Stimulated activated CD4-positive, alpha-beta T cell treated with anti-CD3 and anti-CD28 coated beads, Interleukin-1b, Interleukin-23, amount 100 ng/mL, for 1 hour (primary cell): ENCODE measurements at places on chromosomes 3 and 15.

- DNase-seq, result no peak
These were observed 32.2 kb downstream of the MCTP2 start for GRCh38 chr15:94263341-94264273.

- no peak for DNase-seq
These were observed 60.9 kb downstream of the ASB7 start for GRCh38 chr15:100663086-100663914.

DNA sequence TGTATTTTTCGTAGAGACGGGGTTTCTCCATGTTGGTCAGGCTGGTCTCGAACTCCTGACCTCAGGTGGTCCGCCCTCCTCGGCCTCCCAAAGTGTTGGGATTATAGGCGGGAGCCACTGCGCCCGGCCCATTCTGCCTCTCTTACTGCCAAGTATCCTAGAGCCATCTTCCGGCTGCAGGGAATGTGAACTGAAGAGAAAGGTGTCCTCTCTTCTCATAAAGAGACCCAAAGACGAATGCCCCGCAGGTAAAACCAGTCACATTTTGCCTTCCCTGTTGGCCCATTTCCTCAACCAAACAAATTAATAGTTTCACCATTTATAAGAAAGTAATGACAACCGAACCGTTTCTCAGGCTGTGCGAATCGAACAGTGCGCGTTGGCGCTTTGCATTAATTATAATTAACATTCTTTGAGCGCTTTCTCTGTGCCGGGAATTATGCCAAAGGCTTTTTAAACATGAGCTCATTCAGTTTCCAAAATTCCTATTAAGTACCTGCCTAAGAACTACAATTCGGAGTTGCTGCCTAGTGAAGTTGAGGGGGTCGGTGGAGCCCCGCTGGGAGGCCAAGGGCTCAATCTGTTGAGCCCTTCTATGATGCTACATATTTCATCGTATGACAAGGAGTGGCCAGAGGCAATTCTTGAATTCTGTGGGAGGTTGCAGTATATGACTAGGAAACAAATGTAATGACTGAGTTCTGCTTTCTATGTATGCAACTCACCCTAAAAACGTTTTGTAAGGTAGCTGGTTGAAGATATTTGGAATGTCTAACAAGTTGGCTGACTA is 819 bp upstream of the RPL24 start:
- no peak for DNase-seq

DNA sequence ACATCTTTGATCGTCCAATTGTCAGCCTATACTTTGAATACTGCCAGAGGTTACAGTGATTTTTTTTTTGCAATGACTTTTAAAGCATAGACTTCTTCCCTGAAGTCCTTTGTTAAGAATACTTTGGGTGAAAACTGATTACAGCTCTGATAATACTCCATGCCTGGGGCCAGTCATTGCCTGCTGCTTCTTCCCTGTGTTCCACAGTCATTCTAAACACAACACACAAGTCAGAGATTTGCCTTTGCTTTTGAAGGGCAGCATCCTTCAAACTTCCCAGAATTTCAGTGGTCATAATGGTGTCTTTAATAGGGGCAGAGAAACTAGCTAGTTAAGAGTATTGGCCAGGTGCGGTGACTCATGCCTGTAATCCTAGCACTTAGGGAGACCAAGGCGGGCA is 153.7 kb upstream of the PLAAT1 start:
- no peak for DNase-seq

DNA sequence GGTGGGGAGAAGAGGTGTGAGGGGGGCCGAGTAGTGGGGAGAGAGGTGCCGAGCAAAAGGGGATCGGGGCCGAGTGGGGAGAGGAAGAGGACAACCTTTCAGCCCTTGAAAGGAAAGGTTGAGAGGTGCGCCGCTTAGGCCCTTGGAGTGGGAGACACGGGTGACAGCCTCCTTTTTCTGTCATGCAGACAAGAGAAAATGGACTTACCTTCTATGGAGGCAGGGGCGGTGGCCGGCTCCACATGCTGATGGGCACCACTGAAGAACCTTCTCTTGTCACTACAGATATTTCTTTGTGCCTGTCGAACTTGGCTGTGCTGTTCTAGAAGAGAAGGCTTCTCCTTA is 421 bp downstream of the KLHL18 start:
- no peak for DNase-seq

DNA sequence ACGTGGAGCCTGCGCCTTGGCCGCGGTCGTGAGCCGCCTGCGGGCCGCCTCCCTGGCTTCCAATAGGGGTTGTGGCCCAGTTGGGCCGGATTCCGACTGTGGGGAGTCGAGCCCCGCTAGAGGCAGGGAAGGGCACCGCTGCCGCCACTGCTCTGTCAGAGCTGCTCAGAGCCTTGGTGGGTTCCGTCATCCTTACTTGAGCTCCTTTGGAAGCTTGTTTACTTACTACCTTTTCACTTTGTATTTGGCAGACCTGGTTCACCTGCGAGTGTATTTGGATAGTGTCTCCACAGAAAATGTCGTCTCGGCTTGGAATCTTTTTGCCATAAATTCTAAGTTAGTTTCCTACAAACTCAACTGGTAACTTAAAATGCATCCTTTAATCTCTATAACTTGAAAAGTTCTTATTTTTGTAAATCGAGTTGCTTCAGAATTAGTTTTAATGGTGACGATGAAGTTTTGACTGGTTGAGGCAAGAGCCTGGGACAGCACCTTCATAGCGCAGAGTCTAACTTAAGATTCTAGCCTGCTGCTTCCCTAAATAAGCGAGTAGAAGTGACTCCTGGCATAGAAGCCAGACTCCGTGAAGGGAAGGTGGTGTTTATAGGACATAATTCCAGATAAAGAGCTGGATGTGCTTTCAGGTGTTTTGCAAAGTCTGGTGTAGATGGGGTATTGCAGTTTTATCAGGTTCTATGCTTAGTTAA is 800 bp downstream of the DAG1 start:
- DNase-seq, result no peak

GRCh38 chr3:78116874-78117273 is 1077.0 kb downstream of the ROBO2 start:
- no peak for DNase-seq

GRCh38 chr15:48596415-48596814 is 49.1 kb downstream of the FBN1 start:
- DNase-seq, result no peak

- DNase-seq, result no peak
These were observed 185.2 kb downstream of the ANXA2 start for GRCh38 chr15:60212536-60212935.

DNA sequence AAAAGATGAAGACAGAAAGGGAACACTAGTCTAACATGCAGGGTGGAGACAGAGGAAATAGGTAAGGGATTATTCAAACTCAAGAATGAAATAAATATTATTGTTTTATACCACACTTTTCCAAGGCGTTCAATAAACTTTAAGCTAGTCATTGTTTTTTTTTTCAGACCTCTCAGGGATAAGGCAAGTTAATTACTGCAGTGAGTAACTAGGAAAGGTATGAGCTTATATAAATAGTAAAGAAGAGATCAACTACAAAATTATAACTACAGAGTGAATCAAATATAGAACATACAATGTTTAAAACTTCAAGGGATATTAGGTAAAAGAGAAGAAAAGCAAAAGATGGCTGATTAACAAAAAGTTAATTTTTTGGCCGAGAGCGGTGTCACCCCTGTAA is 31.5 kb upstream of the XXYLT1 start:
- DNase-seq, result no peak

DNA sequence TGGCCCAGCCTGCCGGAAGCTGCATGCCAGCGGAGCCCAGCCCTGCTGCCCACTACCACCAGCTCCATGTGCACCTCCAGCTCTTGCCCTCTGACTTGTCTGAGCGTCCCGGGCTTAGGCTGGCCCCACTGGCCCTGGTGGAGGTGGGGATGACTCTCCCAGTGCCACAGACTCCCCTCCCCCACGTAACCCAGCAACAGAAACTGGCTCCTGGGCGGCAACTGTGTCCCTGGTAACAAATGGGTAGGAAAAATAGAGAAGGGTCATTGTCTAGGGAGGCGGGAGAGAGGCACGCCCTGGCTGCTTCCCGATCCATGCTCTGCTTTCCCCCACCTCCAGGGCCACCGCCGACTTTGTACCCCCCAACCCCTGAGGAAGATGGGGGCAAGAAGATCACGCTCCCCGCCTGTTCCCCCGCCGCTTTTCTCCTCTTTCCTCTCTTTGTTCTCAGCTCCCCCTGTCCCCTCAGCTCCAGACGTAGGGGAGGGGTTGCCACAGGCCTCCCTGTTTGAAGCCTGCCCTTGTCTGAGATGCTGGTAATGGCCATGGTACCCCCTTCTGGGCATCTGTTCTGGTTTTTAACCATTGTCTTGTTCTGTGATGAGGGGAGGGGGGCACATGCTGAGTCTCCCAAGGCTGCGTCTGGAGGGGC is 10.8 kb upstream of the SEMA3B start:
- no peak for DNase-seq

- DNase-seq, result no peak
These were observed 38.6 kb downstream of the EHD4 start for GRCh38 chr15:41933771-41934170.

DNA sequence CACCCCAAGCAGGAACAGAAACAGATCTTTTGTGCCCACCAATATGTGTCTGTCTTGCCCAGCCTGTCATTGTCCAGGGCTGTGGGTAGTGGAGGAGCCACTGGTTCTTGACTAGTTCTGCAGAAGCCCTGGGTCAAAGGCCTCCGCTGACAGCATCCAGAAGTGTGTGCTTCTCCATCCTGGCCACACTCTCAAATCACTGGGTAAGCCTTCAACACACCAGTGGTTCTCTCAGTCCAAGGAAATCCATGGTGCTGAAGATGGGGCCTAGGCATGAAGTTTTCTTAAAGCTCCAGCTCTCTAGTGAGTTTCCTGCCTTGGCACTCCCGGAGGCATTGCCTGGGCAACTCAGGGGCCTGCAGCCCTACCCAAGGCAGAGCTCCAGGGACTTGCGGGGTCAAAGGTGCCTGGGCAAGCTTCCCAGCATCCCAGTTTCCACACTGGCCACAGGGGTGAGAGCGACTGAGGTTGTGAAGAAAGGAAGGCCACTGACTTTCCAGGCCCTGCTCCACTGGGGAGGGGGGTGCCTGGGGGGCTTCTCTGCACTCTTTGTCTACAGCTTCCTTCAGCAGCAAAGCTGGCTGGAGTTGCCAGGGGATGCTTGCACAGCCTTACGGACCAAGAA is 37.9 kb upstream of the RPL32 start:
- no peak for DNase-seq

- no peak for DNase-seq
These were observed 3.3 kb downstream of the FAM43A start for GRCh38 chr3:194688946-194689345.

GRCh38 chr3:47243419-47244147 is 39.0 kb downstream of the KIF9 start:
- no peak for DNase-seq

GRCh38 chr3:22228705-22229104 is 477.7 kb upstream of the ZNF385D start:
- no peak for DNase-seq

DNA sequence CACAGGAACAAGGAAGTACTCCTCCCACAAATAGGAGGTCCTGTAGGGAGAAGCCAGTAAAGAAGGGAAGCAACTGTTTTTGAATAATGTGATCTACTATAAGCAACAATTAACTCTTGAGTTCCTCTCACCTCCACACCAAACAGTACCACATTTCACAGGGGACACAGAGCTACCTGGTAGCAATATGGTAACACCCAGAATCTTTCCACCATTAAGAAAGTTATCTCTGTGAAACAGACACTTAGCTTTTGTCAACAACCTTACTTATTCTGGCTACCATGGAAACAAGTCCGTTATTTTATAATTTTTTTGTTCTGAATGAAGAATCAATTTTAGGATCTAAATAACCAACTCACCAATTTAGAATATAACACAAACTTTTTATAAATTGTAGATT is 49.5 kb downstream of the TBL1XR1 start:
- no peak for DNase-seq

- DNase-seq, result no peak
These were observed 42.9 kb downstream of the MUC4 start for GRCh38 chr3:195768831-195769303.

DNA sequence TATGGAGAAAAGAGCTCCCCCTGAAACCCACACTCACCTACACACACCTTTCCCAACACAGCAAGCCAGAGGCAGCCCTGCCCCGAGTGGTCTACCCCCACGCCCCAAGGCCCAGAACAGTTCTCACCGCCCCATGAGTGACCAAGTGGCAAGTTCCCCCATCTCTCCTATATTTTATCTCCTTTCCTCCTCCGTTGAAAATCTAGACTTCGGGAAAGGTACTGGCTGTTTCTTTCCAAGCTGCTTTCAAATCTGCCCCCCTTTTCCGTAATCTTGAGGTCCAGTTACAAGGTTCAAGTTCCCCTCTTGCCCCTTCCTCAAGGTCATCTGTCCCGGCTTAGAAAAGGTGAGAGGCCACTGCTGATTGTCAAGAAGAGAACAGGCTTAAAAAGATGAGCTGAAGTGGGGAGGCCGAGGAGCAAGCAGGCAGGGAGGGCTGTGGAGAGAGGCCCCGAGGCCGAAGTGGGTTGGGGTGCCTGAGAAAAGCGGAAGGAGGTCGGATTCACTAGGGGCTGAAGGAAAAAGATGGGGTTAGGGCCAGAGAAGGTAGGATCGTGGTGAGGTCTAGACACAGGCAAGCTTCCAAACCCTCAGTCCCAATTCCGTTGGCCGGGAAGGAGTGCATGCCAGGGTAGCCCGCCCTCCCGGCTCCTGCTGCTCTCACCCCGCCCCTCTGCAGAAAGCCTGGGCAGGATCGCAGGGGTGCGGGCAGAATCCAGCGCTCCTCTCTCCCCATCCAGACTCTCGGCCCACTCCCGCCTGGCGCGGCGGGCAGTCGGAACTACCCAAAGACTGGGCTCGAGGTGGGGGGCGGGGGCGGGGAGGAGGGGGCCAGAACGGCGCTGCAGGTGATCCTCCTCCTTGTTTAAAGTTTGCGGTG is 1.7 kb downstream of the SEMA5B start:
- no peak for DNase-seq

- DNase-seq, result no peak
These were observed 23.5 kb downstream of the TRIM71 start for GRCh38 chr3:32841341-32841740.

DNA sequence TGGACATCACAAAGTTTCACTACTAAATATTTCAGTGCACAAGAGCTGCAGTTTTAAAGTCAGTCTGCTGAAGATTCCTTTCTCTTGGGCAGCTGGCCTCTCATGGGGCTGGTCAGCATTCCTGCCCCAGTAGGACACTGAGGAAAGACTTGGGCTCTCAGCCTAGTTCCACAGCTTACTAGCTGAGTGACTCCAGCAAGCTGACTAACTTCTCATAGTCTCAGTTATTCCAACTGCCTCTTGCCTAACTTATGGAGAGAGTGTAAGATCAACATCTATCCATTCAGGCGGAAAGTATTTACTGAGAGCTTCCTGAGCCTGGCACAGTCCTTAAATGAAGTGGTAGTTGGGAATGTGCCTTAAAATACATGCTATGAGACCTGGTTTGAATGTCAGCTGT is 27.0 kb downstream of the TM4SF4 start:
- no peak for DNase-seq

GRCh38 chr3:13133471-13133981 is 60.3 kb upstream of the IQSEC1 start:
- DNase-seq, result no peak
